ENCODE measurements at places on chromosomes 2 and 18. TPM values are rescaled to one million over a fixed set of nuclear protein-coding genes. Genes with fewer than 3 reads are reported as not detected.

GRCh38 chr2:190527918-190528317, 6.6 kb downstream of the NEMP2 start:
- DNase-seq, result no peak

- DNase-seq, result no peak
These were observed 476.3 kb downstream of the TRIB2 start for GRCh38 chr2:13193075-13193474.

DNA sequence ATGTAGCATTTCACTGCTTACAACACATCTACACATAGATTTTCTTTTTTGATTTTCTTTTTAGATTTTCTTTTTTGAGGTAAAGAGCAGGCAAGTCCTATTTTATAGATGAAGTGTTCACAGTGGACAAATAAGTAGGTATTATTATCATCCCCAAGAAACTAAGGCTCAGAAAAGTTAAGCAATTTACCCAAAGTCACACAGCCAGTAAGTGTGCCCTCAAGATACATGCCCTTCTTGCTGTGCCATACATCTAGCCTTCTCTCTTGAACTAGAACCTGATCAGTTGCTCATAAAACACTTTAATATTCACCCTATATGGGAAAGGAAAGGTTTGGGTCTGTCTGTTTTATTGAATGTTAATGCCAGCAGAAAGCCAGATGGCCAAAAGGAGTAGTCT, 50.3 kb downstream of the DAPL1 start:
- no peak for DNase-seq

RELCH gene
- total RNA-seq, result 37.0 TPM

- DNase-seq, result no peak
These were observed 184.1 kb upstream of the KYNU start for GRCh38 chr2:142693171-142693950.

- DNase-seq, result no peak
These were observed 521.0 kb upstream of the NRP2 start for GRCh38 chr2:205161156-205161839.

MEP1B gene
- 32.4 TPM for total RNA-seq
